ENCODE measurements at places on chromosomes 7 and 10.

DNA sequence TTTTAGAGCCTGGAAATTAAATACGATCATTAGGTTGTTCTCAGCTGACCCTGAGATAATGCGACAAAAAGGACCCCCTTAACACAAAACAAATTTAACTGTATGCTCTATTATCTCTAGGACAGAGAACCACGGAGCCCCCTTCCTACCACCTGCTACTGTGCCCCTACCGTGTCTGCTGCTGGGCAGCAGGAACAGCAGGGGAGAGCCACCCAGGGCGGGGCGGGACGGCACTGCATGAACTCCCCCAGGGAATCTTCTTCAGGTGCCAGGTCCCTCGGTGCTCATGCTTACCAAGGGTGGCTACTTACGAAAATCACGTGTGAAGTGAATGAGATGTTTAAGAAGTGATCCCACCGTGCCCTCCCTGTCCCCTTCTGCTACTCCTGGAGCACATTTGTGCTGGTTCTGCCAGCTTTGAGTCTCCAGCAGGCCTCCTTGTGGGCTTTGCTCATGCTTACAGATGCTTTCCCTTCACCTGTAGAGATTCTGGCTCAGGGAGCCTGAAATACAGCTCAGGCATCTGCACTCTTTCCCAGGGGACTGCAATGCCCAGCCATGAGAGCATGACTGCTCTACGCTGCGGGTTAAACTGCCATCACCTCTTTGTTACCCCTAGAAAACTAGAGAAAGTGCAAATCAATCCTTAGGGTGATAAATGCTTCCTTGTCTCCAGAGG lies 59.9 kb downstream of the MRPL32 start:
- DNase-seq = no peak

GRCh38 chr10:132404911-132405462 lies 8.0 kb downstream of the PWWP2B start:
- no peak for DNase-seq

- DNase-seq = no peak
These were observed 27.8 kb downstream of the ABI1 start for GRCh38 chr10:26832960-26833359.

- no peak for DNase-seq
These were observed 99.3 kb upstream of the OIT3 start for GRCh38 chr10:72794260-72794659.

DNA sequence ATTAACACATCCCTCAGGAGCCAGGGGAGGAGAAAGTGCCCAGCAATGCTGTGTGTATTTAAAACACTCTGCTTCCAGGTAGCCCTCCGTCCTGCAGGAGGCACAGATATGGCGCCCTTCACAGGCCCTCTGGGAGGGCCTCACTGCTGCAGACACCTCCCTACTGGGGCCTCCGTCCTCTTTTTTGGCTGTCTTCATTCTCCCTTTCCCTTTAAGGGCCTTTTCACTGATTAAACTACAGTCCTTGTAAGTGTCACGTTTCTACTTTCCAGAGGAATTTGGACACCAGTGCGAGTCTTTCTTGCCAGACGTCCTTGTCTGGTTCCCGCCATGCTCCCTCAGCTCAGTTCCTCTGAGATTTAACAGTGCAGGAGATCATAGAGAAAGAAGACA lies 39.7 kb upstream of the MKRN1 start:
- DNase-seq = no peak

GRCh38 chr10:63219749-63220148 lies 86.6 kb downstream of the NRBF2 start:
- no peak for DNase-seq

DNA sequence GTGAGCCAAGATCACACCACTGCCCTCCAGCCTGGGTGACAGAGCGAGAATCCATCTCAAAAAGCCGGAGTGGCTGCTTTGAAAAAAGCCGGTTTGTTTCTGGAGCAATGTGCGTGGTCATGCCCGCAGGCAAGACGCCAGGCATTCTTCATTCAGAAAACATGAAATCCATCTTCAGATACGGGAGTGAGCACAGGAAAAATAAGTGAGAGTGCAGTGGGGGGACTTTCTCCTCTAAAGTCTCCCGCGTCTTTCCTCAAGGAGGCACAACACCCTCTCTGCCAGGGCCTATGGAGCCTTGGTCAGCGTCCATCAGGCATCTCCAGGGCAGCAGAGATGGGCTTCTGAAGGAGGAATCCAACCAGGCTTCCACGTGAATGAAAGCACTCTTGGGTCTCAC lies 62.3 kb upstream of the DGKI start:
- DNase-seq = no peak

DNA sequence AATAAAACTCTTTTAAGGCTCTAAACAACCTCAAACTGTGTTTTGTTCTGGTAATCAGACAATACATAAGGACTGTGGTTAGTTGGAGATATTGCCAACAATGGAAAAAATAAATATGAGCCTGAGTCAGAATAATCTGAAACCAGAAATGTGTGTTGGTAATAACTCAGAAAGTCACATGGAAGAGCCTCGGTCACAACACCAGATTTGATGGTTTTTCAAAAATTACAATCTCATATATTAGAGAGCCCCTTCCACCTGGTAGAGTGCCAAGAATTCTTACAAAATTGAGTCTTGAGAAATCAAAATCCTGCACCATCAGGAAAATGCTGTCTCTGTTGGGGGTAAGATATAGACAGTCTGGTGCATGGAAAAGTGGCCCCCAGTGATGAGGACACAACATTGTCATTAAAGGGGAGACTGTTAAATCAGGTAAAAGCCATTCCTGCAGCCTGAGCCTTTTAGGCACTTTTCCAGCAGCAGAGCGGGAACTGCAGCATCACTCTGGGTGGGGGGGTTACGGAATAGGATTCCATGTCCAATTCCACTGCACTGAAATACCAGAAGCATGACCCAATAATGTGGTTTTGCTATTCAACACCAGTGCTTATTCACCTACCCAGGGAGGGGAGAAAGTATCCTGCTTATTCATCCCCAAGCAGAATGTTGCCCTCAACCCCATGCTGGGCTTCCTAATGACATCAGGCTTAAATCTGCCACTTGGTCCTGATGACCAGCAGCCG lies 9.5 kb upstream of the ADAM12 start:
- peak; percentile 39 for DNase-seq

- peak; percentile 82 for DNase-seq
These were observed 23.7 kb downstream of the EPHB4 start for GRCh38 chr7:100803398-100804161.

DNA sequence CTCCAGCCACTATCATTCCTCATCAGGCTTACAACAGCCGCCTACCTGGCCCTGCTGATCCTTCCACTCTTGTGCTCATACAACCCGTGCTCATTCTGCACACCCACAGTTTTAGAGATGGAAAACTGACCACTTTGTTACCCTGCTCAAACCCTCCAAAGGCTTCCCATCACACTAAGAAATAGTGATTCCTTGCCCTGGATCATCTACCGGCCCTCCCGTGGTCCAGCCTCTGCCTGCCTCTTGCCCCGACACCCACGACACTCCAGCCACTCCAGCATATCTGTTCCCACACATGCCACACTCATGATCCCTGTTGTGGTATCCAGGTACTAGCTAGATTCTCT lies 36.8 kb downstream of the CCDC6 start:
- no peak for DNase-seq

- DNase-seq = no peak
These were observed 74.8 kb downstream of the LCOR start for GRCh38 chr10:96906864-96907263.

DNA sequence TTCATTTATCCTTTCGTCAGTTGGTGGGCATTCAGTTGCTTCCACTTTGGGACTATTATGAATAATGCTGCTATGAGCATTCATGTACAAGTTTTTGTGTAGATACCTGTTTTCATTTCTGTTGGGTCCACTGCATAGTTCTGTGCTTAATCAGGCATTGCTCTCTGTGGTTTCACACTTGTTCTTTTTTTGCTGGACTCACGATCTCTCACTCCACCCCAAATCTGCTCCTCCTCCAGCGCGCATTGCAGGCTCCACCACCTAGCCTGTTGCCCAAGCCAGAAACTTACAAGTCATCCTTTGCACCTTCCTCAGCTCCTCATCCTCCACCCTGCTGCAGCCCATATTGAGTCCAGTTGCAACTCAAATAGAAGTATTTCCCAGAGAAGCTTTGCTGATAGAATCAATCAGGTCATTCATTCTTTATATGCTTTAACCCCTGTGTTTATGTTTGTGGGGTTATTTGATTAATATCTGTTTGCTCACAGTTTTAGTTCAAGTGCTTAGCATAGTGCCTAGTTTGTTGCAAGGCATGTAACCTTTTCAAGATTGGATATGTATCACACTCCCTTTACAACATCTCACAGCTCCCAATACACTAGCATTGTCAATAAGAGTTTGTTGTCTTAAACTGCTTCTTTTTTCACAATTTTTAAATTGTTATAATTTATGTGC lies 16.6 kb upstream of the AFAP1L2 start:
- DNase-seq = no peak

DNA sequence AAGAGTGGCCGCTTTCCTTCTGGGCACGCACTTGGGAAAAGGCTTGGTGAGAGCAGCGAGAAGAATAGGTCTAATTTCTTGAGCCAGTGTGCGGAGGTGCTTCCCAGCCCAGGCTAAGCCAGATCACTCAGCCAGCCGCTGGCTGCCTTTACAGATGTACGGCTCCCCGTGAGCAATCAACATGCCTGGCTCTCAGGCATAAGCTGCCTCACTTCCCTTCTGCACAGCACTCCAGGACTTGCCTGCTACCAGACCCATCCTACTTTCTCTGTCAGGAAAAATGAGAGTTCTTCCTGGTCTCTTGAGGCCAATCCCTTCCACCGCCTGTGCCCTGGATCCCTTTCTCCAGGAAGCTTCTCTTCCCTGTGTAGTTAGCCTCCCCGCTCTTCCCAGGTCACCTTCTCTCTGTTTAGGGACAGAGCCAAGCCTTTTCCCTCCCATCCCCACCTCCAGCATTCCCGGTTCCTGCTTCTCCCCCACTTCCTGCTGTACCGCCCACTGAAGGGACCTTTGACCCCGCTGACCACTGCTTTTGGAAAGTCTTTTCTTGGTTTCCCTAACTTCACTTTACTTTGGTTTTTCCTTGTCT lies 1.1 kb upstream of the ACTR3C start:
- no peak for DNase-seq

DNA sequence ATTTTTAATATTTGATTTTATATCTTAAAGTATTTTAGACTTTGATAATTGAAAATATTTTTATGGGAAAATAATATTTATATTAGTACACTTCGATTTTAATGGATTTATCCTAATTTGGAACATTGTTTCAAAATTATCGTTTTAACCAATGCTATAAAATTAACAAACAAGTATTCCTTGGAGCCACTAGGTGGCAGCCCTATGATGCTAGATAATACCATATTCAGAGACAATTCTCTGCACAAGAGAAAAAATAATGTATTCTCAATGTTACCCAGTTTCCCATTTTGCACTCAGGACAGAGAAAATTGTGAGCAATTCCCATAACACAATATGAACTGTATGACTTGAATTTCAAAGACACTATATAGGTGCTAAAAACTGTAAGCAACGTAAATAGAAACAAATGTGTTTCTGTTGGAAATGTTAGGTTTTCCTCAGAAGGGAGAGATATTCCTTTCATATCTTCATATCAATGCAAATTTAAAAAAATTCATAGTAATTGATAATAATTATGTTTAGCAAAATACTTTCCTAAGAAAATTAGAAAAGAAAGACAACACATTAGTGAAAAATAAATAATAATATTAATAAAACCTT lies 237.8 kb downstream of the SEMA3E start:
- DNase-seq = peak; percentile 55

- DNase-seq = no peak
These were observed 652 bp downstream of the PCGF5 start for GRCh38 chr10:91220954-91221675.

GRCh38 chr10:100895346-100895745 lies 17.4 kb upstream of the SLF2 start:
- no peak for DNase-seq

DNA sequence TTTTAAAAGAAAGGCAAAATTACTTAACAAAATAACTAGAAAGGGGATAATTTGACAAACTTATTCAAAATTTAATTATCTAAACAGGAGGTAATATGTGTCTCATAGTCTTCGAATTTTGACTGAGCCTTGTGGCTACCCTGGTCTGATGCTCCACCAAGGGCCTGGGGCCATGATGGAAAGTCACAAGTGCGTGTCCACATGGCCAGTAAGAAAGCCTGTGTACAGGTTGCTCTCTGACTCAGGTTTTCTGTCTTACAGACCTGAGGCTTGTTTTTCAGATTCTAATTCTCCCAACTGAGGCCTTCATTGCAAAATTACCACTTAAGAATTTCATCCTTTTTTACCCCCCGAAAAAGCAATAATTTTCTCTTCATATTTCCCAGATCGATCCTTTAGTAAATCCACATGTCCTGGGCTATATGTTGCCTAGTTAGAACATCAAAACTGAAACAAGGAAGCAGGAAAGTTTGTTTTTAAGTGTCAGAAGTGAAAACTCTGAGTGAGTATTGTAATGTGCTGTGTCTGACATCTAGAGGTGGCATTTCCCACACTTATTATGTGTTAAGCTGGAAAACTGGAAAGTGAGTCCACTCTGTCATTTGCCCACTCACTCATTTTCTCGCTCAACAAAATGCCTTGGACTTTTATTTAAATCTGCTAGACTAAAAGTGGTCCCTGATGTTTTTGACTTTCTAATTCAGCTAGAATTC lies 10.0 kb downstream of the CYP3A43 start:
- no peak for DNase-seq

GRCh38 chr10:118850418-118851061 lies 95.8 kb upstream of the CACUL1 start:
- DNase-seq = peak; percentile 41

- DNase-seq = no peak
These were observed 430.9 kb downstream of the ACTR3B start for GRCh38 chr7:153190452-153190851.

DNA sequence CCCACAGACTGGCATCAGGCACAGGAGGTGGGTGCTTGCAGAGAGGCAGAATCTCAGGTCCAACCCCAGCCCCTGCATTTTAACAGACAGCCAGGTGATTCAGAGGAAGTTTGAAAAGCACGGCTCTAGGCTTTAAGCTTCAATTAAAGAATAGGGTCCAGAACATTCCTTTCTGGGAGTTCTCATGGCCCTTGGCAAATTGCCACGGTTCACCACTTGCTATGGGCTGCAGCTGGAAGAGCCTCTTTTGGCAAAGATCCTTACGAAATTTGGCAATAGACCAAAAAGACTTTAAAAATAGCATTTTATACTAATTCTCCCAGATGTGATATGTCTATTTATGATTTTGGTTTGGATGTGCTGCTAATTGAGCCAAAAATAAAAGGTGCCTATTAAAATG lies 148.1 kb downstream of the ITGA8 start:
- no peak for DNase-seq

DNA sequence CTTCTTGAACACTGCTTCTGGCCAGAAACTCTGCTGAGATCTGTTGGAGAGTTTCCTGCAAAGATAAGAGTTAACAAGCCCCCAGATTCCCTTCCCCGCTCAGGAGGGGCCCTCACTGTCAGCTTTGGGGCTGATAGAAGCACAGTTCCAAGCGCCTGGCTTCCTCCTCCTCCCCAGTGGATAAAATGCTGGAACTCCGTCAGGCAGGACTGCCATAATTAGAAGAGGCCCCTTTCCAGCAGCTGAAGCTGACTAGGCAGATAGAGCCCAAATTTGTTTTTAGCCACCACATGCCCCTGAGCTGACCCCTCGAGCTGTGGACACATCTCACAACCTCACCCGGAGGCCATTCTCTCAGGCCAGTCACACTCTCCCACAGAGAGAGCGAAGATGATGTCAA lies 89.4 kb downstream of the TBXAS1 start:
- no peak for DNase-seq

- DNase-seq = no peak
These were observed 342.3 kb upstream of the SEMA3D start for GRCh38 chr7:85529201-85529600.

- DNase-seq = no peak
These were observed 2.8 kb downstream of the RBM17 start for GRCh38 chr10:6091630-6092029.

- DNase-seq = no peak
These were observed 5.5 kb downstream of the HOXA4 start for GRCh38 chr7:27124902-27125689.
